ENCODE measurements at places on chromosomes 1 and 21.

DNA sequence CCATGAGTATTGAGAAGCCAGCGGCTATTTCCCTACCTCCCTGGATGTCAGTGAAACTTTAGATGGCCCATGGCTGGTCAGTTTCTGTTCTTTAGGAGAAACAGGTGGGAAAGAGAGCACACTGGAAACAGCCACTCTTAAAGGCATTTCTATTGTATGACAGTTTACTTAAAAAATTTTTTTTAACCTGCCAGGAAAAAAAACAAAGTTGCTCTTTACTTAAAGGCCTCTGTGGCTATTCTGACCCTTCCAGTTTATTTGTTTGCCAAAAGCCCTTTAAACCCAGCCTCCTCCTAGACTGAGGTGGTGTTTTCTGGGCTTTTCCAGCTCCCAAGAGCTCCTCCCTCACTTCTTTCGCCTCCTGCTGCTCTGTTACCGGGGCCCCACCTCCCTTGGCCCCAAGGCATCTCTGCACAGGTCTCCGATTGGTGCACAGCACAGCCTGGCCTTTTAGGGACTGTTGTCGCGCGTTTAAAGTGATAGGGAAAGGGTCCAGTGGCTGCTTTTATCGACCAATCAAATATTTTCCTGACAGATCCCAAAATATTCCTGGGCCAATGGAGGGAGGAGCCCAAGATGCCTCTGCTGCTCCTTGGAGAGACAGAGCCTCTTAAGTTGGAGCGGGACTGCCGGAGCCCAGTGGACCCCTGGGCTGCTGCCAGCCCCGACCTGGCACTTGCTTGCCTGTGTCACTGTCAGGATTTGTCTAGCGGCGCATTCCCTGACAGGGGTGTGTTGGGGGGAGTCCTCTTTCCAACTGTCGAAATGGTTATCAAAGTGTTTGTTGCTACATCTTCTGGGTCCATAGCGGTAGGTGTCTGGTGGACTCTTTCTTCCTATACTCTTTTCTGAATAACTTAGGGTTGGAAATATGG lies at the start of gene SH3BGR:
Gene SH3BGR, plus strand, starts transcription at position 639 of the 875 bp plus-strand sequence. Its CDS starts 127 bp downstream, at position 766.
- no peak for DNase-seq

DNA sequence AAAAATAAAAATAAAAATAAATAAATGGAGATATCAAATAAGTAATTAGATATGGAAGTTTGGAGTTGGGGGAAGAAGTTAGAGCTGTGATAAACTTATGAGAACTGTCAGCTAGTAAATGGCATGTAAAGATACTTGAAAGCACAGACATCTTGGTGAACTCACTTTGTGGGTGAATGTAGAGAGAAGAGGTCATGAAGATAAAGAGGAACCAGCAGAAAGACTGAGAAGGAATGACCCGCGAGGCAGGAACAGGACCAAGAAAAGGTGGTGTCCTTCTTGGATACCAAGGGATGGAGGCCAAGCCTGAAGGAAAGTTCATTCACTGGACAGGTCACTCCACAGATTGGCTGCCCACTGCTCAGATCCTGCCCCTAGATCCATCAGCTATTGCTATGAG lies 4.7 kb upstream of the CAPZB start:
- DNase-seq, result no peak

GRCh38 chr1:109817881-109818270 lies 54.2 kb upstream of the EPS8L3 start:
- DNase-seq, result no peak

DNA sequence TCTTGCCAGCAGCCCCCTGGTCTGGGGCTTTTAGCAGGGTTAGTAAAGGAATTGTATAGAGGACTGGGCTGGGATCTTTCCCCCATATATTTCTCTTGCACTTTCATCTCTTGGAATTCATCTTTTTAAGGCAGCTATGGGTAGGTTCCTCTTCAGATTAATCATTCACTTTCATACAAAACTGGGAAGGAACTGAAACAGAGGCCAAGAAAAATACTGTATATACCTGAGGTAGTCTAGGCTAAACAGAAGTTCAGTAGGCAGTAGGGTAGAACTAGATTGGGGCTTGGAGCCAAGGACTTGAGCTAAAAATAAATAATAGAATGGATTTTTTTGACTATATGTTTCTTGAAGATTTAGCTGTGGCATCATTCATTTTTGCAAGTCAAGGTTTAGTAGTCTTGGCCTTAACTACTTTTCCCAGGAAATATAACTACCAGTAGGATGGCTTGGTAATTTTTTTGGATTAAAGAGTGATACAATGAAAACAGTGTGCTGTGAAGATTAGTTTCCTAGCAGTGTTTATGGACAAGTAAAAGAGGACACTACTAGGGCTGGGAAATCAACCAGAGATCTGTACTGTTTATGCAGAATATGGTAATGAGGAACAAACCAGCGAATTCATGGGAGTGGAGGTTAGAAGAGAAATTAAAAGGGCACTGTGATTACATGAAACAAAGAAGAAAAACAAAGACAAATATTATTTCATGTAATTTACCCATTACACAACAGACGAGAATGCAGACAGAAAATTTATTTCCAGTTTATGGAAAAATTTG lies 50.9 kb upstream of the PTGS2 start:
- DNase-seq, result no peak

DNA sequence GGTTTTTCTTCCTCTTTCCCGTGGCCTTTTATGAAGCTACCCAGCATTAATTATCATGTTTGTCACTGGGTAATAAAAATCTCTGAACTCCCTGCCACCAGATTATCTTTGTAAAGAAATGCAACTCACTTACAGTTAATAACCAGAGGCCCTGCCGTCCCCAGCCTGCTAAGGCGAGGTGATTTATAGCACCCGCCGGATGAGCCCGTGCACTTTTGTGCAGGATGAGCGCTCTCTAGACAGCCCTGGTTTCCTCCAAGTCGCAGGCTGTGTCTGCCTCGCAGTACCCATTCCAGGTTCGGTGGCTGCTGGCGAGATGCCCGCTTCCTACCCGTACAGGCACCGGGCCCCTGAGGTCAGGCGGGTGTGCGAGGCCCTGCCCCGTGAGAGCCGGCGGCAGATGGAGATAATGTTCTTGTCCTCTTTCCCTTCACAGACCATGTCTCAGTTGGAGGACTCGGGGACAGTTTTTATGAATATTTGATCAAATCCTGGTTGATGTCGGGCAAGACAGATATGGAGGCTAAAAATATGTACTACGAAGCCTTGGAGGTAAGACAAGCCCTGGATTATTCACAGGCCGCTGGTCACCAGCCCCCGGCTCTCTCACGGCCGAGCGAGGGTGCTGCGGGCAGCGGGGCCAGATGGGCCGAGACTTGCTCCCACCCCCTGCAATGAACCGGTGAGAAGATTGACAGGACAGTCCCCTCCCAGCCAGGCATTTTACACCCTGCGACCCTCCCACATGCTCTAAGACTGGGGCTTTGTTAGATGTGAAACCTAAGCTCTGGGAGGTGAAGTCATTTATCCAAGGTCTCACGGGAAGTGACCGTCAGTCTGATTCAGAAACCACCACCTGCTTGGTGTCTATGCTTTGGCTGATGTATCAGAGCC lies 28.5 kb upstream of the SELENON start:
- DNase-seq, result peak; percentile 68

GRCh38 chr1:177223359-177223758 lies 52.6 kb downstream of the BRINP2 start:
- no peak for DNase-seq

DNA sequence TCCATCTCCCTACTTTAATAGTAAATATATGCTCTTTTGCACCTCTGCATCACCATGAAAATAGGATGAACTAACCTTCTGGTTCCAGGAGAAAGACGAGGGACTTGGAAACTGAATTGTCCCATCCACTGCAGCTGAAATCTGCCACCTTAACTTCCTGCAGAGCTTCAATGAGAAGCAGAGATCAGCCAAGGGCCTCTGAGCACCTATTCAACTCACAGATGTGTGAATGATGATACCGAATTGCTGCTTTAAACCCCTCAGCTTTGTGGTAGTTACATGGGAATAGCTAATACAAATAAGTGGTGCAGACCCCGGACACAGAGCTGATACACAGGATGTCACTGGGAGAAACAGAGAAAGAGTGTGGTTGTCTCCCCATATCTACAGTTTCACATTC lies 616.8 kb downstream of the NCAM2 start:
- DNase-seq, result no peak

DNA sequence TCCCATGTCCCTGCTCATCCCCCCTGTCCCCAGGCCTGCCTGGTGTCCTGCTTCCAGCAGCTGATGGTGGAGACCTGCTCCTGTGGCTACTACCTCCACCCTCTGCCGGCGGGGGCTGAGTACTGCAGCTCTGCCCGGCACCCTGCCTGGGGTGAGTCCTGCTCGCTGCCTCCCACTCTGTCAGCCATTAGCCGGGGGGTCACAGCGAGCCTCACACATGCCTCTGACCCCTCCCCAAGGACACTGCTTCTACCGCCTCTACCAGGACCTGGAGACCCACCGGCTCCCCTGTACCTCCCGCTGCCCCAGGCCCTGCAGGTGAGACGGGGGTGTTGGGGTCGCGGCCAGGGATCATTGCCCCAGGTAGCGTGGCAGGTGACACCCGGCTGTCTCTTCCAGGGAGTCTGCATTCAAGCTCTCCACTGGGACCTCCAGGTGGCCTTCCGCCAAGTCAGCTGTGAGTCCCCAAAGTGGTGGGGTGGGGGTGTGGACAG lies 10.0 kb downstream of the SCNN1D start:
- peak; percentile 27 for DNase-seq

GRCh38 chr1:98705591-98705990 lies 44.1 kb downstream of the SNX7 start:
- no peak for DNase-seq

- no peak for DNase-seq
Observed at GRCh38 chr1:223417444-223417843, 24.2 kb downstream of the CCDC185 start.

- DNase-seq, result no peak
Observed at GRCh38 chr1:88946861-88947260, 45.6 kb downstream of the KYAT3 start.

GRCh38 chr1:113452921-113453770 lies 62.8 kb downstream of the MAGI3 start:
- DNase-seq, result peak; percentile 21

DNA sequence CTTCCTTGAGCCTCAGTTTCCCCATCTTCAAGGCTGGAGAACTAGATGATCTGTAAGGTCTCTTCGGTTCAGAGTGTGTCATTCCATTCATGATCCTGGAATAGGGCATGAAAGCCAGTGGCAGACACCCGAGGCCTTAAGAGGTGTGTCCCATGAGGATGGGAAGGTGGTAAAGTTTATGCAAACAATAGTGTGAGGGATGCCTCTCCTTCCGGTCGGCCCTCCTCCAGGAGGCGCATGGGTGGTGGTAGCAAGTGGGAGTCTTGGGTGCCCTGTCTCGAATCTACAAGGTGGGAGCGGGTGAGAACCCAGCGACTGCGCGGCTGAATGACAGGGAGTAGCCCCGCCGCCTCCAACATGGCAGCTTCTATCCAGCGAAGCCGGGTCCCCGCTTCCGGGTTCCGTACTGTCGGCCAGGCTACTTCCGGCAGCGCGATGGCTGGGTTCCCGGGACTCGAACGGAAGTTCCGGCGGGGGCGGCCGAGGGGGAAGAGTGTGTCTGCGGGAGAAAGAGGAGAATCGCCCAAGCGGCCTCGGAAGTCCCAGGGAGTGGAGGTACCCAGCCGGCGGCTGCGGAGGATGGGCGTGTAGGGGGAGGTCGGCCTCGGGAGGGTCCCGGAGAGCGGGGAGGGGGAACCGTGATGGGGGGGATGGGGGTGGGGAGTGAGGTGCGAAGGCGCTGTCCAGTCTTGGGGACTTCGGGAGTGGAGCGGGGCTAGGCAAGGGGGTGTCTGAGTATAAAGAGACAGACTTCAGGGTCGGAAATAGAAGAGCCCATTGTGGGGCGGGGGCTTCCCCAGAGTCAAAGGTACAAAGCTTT lies at the start of gene LYPLA2:
Gene LYPLA2, plus strand, starts transcription at position 450 of the 820 bp plus-strand sequence. CDS start 1,538 bp downstream, outside the sequence.
- peak; percentile 97 for DNase-seq

DNA sequence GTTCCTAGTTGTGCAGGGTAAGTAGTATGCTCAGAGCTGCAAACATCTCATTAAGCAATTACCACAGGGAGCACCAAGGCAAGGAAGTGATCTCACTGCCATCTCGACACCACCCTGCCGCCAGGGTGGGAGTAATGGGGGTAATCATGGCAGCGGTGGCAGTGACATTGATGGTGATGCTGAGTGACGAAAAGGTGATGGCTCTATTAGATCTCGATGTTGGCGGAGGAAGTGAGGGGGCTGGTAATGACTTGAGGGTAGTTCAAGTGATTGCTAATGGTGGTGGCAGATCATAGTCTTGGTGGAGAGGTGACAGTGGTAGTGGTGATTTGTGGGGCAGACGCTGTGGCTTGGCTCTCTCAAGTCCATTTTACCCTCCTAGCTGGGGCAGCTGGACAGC lies 25.4 kb upstream of the TENT5B start:
- no peak for DNase-seq

- DNase-seq, result no peak
Observed at GRCh38 chr1:64523413-64524337, 53.7 kb downstream of the CACHD1 start.

DNA sequence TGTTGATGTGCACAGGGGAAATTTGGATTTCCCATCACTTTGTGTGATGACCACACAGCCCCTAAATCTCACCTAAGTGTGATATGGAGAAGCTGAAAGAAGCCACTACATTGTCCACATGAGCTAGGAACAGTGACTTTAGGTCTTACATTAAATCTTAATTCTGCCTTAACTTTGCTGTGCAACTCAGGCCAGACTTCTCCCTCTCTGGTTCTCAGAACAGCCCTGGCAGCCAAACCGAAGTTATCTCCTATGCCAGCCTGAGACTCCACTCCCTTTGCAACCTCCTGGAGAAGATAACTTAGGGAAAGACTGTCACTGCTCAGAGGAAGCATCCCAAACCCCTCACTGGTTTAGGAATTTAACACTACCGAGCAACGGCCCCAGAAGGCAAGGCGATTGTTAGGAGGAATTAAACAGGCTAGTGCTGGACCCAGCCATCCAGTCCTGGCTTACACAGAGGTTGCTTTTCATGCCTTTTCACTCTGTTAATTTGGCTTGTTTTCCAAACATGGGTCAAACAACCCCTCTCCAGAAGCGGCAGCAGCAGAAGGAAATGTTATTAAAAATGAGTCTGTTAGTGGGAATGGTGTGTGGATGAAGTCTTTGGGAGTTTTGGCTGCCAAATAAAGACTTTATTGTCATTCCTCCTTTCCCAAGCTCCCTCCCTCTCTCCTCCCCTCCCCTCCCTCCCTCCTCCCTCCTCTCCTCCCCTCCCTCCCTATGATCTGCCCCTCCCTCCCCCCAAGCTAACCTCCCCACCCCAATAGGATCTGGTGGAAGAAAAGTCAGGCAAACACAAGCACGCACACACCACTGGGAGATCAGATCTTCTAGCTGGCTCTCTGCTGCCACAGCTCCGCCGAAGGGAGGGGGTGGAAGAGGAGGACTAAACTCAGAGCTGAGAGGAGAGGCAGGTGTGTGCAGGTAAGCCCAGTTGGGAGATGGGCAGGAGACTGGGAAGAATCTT lies at the start of gene PRELP:
Gene PRELP, plus strand, starts transcription at position 795 of the 970 bp plus-strand sequence. CDS start 7,379 bp downstream, outside the sequence.
- peak; percentile 59 for DNase-seq

- no peak for DNase-seq
Observed at GRCh38 chr1:162081316-162081715, 11.8 kb downstream of the NOS1AP start.

GRCh38 chr21:46340998-46341397 lies 17.0 kb downstream of the PCNT start:
- no peak for DNase-seq

DNA sequence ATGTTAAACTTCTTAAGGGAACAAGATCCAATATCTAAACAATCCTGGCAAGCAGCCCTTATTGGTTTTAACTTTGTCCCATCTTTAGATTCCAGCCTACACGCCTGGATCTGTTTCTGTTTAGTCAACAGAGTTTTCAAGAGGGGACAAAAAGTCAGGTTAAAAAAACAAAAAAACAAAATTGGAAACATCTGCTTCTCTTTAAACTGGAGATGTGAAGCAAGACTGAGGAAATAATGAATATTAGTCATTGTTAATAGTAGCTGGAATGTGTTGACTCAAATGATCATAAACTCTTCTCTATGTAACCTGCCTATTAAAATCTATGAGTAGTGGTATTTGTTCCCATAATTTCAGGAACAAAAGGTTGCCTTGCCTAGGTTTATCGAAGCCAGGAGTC lies 55.0 kb downstream of the NID1 start:
- DNase-seq, result no peak

Data from NCI-H2171 treated with DMSO at 0.1 percent for 48 hours (cell line).